ENCODE measurements at places on chromosomes 2 and 18.

DNA sequence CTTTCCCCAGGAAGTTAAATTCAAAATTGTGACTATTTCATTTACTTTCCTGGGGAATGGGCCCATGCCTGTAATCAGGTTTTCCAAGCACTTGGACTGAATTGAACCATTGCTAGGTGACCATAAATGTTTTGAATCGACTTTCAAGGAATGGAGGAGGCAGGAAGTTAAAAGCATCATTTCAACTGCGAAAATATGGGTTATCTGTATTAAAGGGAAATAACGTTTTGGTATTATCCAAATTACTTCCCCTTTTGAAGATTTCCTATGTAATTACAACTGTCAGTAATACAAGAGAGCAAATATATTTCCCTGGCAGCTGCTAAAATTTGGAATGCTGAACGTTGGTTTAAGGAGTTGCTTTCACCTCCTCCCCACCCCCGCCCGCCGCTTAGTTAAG, 19.0 kb downstream of the PNO1 start:
- DNase-seq: no peak

- DNase-seq: no peak
Measured at GRCh38 chr2:120436885-120437603, 91.1 kb downstream of the INHBB start.

DNA sequence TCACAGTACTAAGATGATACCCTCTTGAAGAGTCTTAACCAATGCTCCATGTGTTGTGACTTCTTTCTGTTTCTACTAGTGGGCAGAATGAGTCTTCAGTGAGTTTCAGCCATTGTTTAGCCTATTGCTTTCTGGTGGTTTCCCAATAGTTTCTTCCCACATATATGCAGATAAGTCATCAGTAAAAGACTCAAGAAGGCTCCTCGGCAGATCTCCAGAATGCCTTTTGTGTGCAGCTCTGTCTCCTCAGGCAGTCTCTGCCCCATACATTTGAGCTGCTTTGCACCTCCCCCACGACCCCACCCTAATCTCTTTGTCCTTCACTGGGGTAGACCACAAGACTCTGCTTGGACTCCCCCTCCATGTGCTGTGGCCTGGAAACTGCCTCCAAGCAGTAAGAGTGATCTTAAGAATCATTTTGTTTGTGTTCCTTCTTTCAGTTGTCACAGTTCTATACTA, 71.6 kb upstream of the CHRNA1 start:
- peak; percentile 63 for DNase-seq

- no peak for DNase-seq
Measured at GRCh38 chr2:22748909-22749308, 636.1 kb upstream of the KLHL29 start.

DNA sequence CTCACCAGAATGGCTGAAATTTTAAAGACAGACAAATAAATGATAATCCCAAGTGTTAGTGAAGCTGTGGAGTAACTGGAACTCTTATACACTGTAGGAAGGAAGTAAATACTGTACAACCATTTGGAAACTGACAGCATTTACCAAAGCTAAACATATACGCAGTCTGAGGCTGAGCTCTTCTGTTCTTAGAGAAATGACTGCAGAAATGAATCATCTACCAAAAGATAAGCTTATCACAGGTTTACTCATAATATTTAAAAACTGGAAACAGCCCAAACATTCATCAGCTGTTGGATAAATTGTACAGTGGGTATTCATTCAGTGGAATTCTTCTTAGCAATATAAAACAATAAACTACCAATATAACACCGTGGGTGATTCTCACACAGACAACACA, 218.2 kb upstream of the RAB12 start:
- DNase-seq: no peak

GRCh38 chr18:13414102-13414501, 195.5 kb downstream of the LDLRAD4 start:
- no peak for DNase-seq
